Stimulated activated memory B cell treated with anti-CD40 and anti-IgM and Interleukin-4, amounts not matched to agents 10 μg/mL and 1 μg/mL and 100 μg/mL, for 72 hours (primary cell): ENCODE measurements at places on chromosomes 4 and X.

GRCh38 chr4:86878640-86879039, 13.6 kb downstream of the C4orf36 start:
- no peaks in the 10 kb centered on the region for H3K4me1 ChIP-seq
- H3K27me3 ChIP-seq, result no peaks in the 10 kb centered on the region
- H3K4me3 ChIP-seq, result no peak overlapping the region
- H3K36me3 ChIP-seq, result no peaks in the 10 kb centered on the region
- H3K27ac ChIP-seq, result no peak overlapping the region

- H3K27ac ChIP-seq, result no peak overlapping the region
- no peaks in the 10 kb centered on the region for H3K36me3 ChIP-seq
- no peak overlapping the region for H3K4me3 ChIP-seq
- no peaks in the 10 kb centered on the region for H3K27me3 ChIP-seq
- no peak for ATAC-seq
Measured at GRCh38 chrX:144946666-144947065, 300.6 kb upstream of the SPANXN1 start.

GRCh38 chr4:123986268-123986798, 589.7 kb downstream of the SPRY1 start:
- no peaks in the 10 kb centered on the region for H3K27me3 ChIP-seq
- no peak for ATAC-seq
- H3K27ac ChIP-seq, result no peak overlapping the region
- no peak overlapping the region for H3K4me3 ChIP-seq

DNA sequence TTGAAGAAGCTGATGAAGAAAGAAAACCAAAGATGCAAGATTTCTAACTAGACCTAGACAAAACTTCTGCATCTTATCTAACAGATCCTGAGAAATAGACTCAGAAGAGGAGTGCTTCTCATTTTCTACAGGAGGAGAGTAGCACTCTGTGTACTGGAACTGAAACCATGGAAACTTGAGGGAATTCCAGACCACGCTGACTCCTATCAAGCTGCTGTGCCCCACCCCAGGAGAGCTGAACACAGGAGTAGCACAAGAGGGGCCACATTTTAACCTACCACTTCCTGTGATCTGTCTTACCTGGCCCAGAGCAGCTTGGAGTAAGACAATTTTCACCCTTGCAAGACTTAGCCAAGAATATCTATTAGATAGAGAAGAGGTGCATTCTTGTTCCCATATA, 248.9 kb downstream of the SCFD2 start:
- no peaks in the 10 kb centered on the region for H3K27me3 ChIP-seq
- peaks cover 33% of the 10 kb centered on the region for H3K36me3 ChIP-seq
- ATAC-seq, result no peak
- no peak overlapping the region for H3K27ac ChIP-seq
- no peak overlapping the region for H3K4me3 ChIP-seq
- peaks cover 14% of the 10 kb centered on the region for H3K4me1 ChIP-seq

DNA sequence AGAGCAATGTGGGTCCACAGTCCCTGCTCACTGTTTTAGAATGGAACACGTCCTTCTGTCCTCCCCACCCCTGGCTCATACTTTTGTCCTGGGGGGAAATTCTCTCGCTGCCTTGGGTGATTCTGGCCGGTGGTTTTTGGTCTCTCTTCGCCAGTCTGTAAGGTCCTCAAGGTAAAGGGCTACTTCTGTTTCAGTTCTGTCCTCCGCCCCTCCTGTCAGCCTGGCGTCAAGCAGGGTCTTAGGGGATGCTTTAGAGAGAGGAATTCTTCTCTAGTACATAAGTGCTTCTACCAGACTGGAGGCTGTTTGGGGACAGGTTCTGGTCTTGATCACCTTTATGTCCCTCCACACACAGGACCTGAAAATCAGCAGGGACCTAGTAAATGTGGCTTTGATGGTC, 617 bp upstream of the MRFAP1L1 start:
- H3K4me3 ChIP-seq, result peak overlapping the region; percentile 98
- H3K27me3 ChIP-seq, result no peaks in the 10 kb centered on the region

GRCh38 chr4:89171176-89171805, 60.0 kb downstream of the TIGD2 start:
- H3K27ac ChIP-seq, result no peak overlapping the region
- H3K27me3 ChIP-seq, result peaks cover 17% of the 10 kb centered on the region
- no peaks in the 10 kb centered on the region for H3K4me1 ChIP-seq
- no peak overlapping the region for H3K4me3 ChIP-seq
- ATAC-seq, result no peak

- H3K36me3 ChIP-seq, result no peaks in the 10 kb centered on the region
- no peak overlapping the region for H3K27ac ChIP-seq
- H3K27me3 ChIP-seq, result no peaks in the 10 kb centered on the region
- H3K4me1 ChIP-seq, result peaks cover 4% of the 10 kb centered on the region
- peak; percentile 98 for ATAC-seq
- H3K4me3 ChIP-seq, result peak overlapping the region; percentile 75
Measured at GRCh38 chrX:46903458-46904242, 8.6 kb upstream of the JADE3 start.

DNA sequence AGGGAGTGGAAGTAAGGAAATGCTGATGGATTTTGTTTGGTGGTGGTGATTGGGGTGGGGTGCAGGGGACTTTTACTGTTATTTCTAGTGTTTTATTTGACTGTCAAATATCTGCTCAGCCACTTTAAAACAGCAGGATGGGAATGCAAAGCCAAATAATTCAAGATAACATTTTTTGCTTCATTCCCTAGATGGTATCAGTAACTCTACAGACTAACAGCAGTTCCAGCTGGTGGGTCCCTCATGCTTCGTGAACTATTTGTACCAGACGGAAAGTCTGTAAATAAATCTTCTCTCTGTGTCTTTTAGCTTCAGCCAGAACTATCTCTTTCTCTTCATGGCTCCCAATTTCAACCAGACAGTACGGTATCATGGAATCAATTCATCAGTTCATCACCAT, 27.5 kb downstream of the GPR143 start:
- H3K4me3 ChIP-seq, result no peak overlapping the region
- no peaks in the 10 kb centered on the region for H3K36me3 ChIP-seq
- ATAC-seq, result no peak
- H3K27ac ChIP-seq, result no peak overlapping the region

- peak overlapping the region; percentile 12 for H3K4me3 ChIP-seq
- no peaks in the 10 kb centered on the region for H3K36me3 ChIP-seq
- no peak for ATAC-seq
- H3K27me3 ChIP-seq, result peaks cover 24% of the 10 kb centered on the region
Measured at GRCh38 chr4:76896614-76897535, 1.1 kb downstream of the SOWAHB start.

GRCh38 chr4:170089668-170090351, at the start of gene AADAT:
AADAT (minus strand) TSS chr4:170089956; CDS start chr4:170089690, 266 bp downstream.
- H3K4me1 ChIP-seq, result no peaks in the 10 kb centered on the region
- H3K27ac ChIP-seq, result no peak within 1 kb of the TSS
- H3K4me3 ChIP-seq, result peak within 1 kb of the TSS; percentile 12
- no peaks in the 10 kb centered on the region for H3K36me3 ChIP-seq

GRCh38 chrX:19388741-19389140, 45.0 kb downstream of the PDHA1 start:
- H3K4me1 ChIP-seq, result no peaks in the 10 kb centered on the region
- H3K27me3 ChIP-seq, result no peaks in the 10 kb centered on the region
- H3K27ac ChIP-seq, result no peak overlapping the region
- ATAC-seq, result no peak

GRCh38 chr4:52685316-52685715, 26.2 kb upstream of the USP46 start:
- peaks cover 9% of the 10 kb centered on the region for H3K27me3 ChIP-seq
- H3K36me3 ChIP-seq, result peaks cover 5% of the 10 kb centered on the region
- H3K27ac ChIP-seq, result no peak overlapping the region

DNA sequence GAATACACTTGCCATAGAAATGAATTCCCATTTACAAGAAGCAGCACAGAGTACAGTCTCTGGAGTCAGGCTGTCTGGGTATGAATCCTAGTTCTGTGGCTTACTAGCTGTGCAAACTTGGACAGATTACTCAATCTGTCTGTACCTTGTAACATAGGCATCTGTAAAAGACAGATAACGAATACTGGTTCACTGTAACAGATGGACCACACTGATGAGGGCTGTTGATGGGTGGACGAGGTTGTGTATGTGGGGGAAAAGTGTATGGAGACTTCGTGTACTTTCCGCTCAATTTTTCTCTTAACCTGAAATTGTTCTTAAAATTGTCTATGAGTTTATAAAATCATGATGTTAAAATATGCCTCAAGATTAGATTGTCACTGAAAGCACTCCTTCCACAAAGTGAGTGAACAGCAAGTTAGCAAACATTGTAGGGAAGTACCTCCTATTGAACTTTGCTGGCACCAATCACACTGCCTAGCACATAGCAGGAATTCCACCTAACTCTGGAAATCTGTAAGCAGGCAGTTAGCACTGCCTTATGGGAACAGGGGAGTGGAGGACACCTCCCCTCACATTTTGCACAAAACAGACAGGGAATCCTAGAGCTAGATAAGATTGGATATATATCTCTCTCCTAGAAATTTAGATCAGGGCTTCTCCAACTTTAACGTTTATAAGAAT, 6.5 kb upstream of the EXOSC9 start:
- H3K27me3 ChIP-seq, result peaks cover 13% of the 10 kb centered on the region
- peak overlapping the region; percentile 28 for H3K27ac ChIP-seq
- H3K36me3 ChIP-seq, result no peaks in the 10 kb centered on the region
- ATAC-seq, result no peak
- no peak overlapping the region for H3K4me3 ChIP-seq
- H3K4me1 ChIP-seq, result peaks cover 14% of the 10 kb centered on the region

GRCh38 chrX:42691196-42691595, 86.8 kb downstream of the PPP1R2C start:
- H3K27ac ChIP-seq, result no peak overlapping the region
- ATAC-seq, result no peak
- H3K4me1 ChIP-seq, result peaks cover 9% of the 10 kb centered on the region

GRCh38 chrX:42602136-42602535, 175.8 kb downstream of the PPP1R2C start:
- H3K4me1 ChIP-seq, result no peaks in the 10 kb centered on the region
- no peak for ATAC-seq
- no peak overlapping the region for H3K27ac ChIP-seq
- H3K4me3 ChIP-seq, result no peak overlapping the region
- H3K36me3 ChIP-seq, result no peaks in the 10 kb centered on the region
- H3K27me3 ChIP-seq, result no peaks in the 10 kb centered on the region

DNA sequence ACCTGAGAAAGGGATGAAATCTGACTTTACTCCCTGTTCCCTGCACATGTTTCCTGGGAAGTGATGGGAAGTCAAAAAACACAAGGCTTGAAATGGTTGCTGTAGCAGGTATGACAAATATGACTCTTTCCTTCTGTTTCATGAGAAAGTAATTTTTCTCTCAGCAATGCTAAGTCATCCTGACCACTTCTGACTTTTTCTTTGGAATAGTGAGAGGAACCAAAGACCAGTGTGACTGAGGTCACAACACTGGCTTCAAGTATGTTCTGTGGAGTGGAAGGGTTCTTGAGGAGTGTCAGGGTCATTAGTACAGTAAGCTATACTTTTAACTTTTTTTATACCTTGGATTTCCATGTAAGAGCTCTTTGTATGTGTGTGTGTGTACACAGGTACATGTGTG, 225.3 kb downstream of the PPP3CA start:
- peak overlapping the region; percentile 50 for H3K27ac ChIP-seq
- no peak overlapping the region for H3K4me3 ChIP-seq
- H3K36me3 ChIP-seq, result peaks cover 25% of the 10 kb centered on the region

GRCh38 chrX:153374426-153374825, 26.7 kb downstream of the PNMA6E start:
- ATAC-seq, result no peak
- peaks cover 6% of the 10 kb centered on the region for H3K4me1 ChIP-seq
- H3K27ac ChIP-seq, result no peak overlapping the region
- H3K4me3 ChIP-seq, result no peak overlapping the region
- H3K27me3 ChIP-seq, result peaks cover 22% of the 10 kb centered on the region

- no peak overlapping the region for H3K4me3 ChIP-seq
- no peak for ATAC-seq
- H3K27ac ChIP-seq, result no peak overlapping the region
- H3K36me3 ChIP-seq, result no peaks in the 10 kb centered on the region
- no peaks in the 10 kb centered on the region for H3K4me1 ChIP-seq
Measured at GRCh38 chr4:138510053-138510452, 267.9 kb upstream of the SLC7A11 start.

DNA sequence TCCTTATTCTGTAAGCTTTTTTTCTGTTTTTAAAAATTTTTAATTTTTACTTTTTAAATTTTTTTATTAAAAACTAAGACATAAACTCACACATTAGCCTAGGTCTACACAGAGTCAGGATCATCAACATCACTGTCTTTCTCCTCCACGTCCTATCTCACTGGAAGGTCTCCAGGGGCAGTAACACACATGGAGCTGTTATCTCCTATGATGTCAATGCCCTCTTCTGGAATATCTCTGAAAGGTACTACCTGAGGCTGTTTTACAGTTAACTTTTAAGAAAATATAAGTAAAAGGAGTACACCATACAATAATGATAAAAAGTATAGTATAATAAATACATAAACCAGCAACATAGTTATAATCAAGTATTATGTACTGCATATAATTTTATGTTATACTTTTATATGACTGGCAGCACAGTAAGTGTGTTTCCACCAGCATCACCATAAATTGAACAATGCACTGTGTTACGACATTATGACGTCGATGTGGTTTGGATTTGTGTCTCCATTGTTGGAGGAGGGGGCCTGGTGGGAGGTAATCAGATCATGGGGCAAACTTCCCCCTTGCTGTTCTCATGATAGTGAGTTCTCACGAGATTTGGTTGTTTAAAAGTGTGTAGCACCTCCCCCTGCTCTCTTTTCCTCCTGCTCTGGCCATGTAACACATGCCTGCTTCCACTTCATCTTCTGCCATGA, 21.3 kb downstream of the IL15 start:
- H3K4me1 ChIP-seq, result peaks cover 27% of the 10 kb centered on the region
- H3K4me3 ChIP-seq, result no peak overlapping the region
- peaks cover 12% of the 10 kb centered on the region for H3K36me3 ChIP-seq
- no peak overlapping the region for H3K27ac ChIP-seq

- no peak for ATAC-seq
- H3K4me1 ChIP-seq, result peaks cover 15% of the 10 kb centered on the region
- no peak overlapping the region for H3K27ac ChIP-seq
- H3K4me3 ChIP-seq, result no peak overlapping the region
Measured at GRCh38 chr4:7772711-7773385, 166.8 kb downstream of the AFAP1 start.

DNA sequence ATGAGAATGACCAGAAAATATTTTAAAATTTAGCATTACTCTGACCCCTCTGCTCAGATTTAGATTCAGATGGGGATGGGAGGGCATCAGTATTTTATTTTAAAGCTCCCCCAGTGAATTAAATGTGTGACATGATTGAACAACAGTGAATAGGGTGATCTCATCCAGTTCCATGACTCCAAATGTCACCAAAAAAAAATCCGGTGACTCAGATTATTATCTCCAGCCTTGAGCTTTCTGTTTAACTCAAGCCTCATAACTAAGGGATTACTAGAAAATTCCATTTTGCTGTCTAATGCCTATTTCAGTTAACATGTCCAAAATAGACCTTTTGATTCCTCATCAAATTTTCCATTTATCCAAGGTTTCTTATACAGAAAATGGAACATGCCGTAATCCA, 121.8 kb upstream of the TMEM47 start:
- no peaks in the 10 kb centered on the region for H3K27me3 ChIP-seq
- H3K27ac ChIP-seq, result no peak overlapping the region
- ATAC-seq, result no peak

DNA sequence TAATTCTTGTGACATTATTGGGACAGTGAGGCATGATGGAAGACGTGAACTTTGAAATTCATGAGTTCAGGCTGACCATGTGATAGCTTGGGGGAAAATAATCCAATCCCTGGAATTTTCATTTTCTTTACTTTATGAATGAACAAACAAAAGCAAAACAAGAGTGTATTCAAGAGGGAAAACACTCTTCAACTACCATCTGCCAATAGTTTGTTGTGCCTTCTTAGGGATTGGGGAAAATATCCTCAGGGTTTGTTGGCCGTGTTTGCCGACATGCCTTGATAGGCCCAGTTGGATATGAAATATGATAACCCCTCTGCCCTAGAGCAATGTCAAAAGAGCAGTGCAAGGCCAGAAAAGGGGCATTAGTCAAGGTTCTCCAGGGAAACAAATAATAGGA, 80.8 kb upstream of the CLNK start:
- ATAC-seq, result no peak
- H3K36me3 ChIP-seq, result peaks cover 9% of the 10 kb centered on the region
- H3K27ac ChIP-seq, result no peak overlapping the region
- no peaks in the 10 kb centered on the region for H3K27me3 ChIP-seq
